ENCODE measurements at places on chromosomes 7 and 10.

- DNase-seq: no peak
Observed at GRCh38 chr10:87864496-87865059, 1.2 kb downstream of the PTEN start.

- DNase-seq: no peak
Observed at GRCh38 chr7:69710768-69711438, 112.6 kb downstream of the AUTS2 start.

GRCh38 chr7:2626498-2627117 is 5.2 kb upstream of the TTYH3 start:
- no peak for DNase-seq

DNA sequence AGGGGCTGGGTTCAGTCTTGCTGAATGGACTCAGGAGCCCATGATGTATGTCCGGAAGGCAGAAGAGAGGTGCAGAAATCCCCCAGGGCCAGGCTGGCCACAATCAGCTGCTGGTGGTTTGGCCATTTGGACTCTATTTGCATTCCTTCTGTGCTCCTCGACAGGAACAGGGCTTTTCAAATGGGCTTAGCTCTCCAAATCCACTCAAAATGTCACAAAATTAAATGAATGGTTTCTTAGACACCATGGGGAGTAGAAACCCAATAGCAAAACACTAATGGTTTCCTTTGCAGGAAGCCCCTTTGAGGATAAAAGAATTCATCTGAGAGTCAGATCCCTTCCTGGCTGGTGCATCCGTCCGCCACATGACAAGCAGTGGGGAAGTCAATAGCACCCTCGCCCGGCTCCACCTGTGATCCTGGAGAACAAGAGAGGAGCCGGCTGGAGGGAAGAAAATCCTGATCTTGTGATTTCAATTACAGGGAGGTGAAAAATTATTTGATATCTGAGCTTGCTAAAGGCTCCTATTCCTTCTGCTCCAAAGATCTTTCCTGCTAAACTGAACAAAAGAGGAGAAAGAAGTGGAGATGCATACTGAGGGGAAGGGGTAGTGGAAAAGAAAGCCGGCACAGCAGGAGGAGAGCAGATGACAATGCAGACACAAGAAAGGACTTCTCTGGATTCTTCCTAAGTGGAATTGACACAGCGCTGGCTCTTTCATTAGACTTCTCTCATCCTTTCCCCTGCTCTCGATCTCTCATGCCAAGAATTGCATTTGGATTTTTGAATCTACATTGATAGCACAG is 190.7 kb downstream of the C7orf25 start:
- no peak for DNase-seq

GRCh38 chr7:130189343-130189742 is 15.9 kb downstream of the TMEM209 start:
- DNase-seq: no peak

- DNase-seq: no peak
Observed at GRCh38 chr10:121440461-121440860, 157.8 kb downstream of the FGFR2 start.

GRCh38 chr10:48444266-48444665 is 137.8 kb downstream of the MAPK8 start:
- DNase-seq: no peak

- no peak for DNase-seq
Observed at GRCh38 chr10:62473241-62473640, 99.1 kb downstream of the ZNF365 start.

DNA sequence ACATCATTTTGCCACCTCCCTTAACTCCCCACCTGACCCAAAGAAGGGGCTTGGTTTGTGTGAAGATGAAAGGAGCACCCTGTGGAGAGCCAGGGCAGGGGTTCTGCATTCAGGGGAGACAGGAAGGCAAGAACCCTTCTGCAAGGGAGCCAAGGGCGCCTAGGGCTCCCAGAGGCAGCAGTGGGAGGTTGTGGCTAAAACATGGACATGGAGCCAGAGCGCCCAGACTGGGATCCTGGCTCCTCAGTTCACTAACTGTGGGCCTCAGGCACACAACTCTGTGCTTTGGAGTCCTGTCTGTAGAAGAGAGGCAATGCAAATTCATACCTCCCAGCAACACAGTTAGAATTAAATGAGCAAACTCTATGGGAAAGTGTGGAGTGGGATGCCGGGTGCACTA is 123.1 kb upstream of the MACROH2A2 start:
- DNase-seq: no peak

DNA sequence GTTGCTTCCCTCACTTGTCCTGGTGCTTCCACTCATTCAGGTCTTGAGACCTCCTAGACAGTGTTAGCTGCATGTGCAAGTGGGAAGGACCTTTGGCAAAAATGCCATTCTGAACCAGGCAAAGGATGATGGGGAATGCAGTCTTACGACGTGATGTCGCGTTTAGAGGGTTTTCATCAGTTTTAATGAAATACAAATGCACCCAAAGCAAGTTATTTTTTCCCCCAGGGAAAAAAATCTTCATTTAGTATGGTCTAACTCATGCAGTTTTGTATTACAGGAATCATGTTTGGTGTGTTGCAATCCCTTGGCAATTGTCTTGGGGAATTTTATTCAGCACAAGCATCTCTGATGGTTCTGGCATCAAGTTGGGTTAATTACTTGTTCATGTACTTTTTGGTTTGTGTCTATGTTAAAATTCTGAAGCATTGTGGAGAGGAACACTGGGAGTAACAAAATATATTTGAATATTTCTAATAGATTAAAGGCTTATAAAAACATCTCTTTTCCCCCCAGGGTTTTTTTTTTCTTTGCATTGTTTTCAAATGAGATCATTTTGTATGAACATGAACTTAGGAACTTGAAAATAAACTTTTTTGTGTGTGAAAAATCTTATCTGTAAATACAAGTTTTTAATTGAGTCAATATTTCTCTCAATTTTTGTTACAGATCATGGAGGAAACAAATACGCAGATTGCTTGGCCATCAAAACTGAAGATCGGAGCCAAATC is 188.9 kb downstream of the BICC1 start:
- DNase-seq: no peak

DNA sequence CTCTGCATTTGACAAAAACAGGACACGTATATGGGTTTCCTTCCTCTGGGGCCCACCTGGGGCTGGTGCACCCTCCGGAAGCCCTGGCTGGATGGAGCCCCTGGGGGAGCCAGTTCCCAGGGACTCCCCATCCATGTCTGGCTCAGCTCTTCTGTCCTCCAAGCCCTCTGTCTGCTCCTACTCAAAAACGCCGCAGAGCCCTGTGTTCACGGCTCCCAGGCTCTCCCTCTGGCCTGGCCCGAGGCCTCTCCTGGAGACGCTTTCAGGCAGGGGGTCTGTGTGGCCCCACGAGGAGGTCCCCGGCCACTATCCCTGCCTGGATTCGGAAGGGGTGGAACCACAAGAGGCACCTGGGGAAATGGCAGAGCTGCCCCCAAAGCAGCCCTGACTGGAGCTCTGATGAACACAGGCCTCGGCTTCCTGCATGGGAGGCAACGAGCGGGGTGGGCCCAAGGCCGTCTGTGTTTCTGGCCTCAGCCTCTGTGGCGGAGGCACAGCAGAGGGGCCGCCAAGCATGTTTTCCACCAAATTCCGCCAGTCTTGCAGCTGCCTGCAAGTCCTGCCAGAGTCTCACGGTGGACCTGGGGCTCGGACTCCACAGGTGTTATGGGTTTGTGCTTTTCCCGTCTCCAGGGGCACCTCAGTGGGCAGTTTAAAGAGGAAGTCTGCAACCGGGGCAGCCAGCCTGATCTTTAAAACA is 22.6 kb upstream of the INPP5A start:
- no peak for DNase-seq

GRCh38 chr7:117818232-117818631 is 55.0 kb downstream of the CTTNBP2 start:
- DNase-seq: no peak

GRCh38 chr10:21495002-21495751 is 30.3 kb downstream of the SKIDA1 start:
- DNase-seq: no peak

DNA sequence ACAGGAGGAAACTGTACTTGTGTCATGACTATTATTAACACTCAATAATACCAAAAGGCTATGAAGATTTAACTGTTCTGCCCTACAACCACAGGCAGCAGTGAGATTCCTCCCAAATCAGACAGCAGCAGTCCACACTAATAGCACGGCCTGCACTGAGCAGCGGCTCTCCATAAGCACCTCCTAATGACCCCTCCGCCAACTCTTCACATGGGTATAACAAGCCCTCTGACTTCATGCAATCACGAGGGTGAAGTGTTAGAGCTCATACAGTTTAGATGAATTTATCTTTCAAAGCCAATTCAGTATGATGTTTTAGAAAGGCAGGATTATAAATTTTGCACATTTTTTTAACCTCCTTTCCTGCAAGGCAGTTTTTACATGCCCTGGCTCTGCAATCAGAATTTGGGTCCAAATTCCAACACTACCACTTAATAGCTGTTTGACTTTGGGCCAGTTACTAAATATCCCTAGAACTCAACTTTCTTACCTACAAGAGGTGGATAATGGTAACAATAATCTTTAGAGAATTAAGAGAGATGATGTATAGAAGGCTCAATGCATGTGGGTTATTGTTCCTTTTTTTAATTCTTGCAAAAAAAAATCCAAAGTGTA is 617.1 kb downstream of the KCNMA1 start:
- DNase-seq: no peak

GRCh38 chr7:123792547-123792946 is 43.7 kb upstream of the WASL start:
- DNase-seq: no peak

DNA sequence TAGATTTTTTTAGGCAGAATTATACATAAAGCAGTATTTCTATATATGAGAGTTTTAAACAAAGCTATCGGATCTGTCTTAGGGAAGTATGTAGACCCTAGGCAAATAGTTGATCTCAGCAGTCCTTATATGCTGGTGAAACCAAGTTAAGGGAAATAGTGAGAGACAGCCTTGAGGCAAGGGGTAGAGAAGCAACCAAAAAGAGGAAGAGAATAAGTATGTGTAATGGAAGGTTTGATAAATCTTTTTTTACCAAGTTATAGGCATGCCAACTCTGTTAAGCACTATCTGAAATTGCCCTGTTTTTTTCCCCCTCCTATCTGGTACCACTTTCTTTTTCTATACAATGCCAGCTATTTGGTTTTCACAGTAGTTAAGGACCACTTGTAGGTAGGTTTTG is 19.9 kb downstream of the SPAG6 start:
- no peak for DNase-seq

DNA sequence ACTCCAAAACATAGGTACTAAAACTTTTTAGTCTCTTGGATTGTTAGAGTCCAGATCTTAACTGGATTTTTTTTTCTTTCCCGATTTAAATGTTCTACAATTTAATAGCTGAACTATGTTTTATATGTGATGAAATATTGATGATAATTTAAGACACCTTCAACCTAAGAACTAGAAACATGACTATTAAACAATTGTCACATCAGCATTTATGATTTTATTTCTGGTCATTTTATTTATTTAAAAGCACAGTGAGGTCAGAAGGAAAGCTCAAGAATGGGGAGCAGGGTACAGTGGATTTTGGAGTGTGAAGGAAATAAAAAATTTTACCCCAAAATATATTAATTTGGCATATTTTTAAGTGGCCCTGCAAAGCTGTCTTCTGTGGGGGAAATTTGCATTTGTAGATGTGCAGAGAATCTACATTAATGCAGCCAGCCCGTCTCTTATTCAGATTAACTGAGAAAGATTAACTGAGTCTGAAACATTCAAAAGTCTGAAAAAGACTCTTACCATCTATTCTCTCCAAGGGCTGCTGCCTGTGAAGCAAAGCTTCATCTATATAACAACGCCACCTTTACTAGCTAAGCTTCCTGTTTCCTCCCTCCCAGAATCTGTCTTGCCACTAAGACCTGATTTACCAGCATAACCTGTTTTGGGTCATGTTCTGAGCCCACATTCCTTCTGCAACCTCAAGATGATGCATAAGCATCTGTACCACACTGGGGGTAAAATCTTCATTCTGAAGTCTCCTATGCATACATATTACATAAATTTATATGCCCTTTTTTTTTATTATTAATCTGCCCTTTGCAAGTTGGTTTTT is 86.4 kb downstream of the TMEM106B start:
- DNase-seq: no peak

GRCh38 chr10:86058964-86059363 is 307.6 kb downstream of the GRID1 start:
- no peak for DNase-seq

DNA sequence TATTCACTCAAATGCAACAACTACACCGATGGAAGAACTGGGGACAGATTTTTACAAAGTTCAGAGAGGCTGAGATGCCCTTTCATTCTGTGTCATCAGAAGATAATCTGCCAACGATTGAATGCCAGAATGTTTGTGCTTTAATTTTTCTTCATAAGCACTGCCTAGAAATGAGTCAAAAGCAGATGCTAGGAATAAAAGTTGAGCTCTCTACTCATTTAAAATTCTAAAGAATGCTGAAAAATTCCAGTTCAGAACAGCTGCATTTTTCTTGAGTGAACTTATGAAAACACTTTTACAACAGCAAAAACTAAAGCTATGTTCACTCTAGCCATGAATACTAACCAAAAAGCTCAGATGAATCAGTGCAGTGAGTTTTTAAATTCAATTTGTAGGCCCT is 22.3 kb upstream of the FAM133B start:
- no peak for DNase-seq

DNA sequence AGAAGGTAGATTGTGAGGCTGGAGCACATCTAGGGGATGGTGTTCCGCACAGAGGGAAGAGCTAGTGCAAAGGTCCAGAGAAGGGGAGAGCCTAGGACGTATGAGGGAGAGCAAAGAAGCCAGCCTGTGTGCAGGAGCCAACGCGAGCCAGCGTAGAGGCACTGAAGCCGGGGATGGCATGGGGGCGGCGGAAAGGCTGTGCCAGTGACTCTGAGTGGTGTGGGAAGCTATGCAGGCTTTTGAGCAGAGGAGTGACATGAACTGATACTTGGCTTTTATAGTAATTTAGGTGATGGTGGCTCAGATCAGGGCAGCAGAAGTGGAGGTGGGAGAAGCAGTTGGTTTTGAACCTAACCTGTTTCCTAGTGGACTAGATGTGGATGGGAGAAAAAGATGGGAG is 65.8 kb downstream of the ATXN7L1 start:
- no peak for DNase-seq

- DNase-seq: no peak
Observed at GRCh38 chr7:65441010-65441409, 67.4 kb downstream of the ZNF92 start.

DNA sequence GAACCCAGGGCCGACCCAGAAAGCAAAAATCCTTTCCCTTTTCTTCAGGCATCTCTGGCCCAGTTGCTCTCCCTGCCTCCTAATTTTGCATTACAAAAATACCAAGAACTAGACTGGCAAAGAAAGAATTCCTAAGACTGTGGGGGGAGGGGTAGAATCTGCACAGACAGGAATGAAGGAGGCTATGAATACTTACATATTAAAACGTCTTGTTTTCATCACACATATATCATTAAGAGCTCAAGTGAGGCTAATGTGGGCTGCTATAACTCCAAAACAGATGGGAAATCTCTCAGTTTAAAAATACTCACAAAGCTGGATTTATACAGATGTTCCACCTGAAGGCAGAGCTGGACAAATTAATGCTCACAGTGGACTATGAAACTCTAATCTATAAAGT is 29.2 kb upstream of the MKX start:
- DNase-seq: no peak

- no peak for DNase-seq
Observed at GRCh38 chr7:24978843-24979469, 1.0 kb downstream of the OSBPL3 start.

- no peak for DNase-seq
Observed at GRCh38 chr7:21942955-21943354, 2.7 kb downstream of the CDCA7L start.
